COLO829 (cell line): ENCODE measurements at places on chromosomes 2 and 18.

DNA sequence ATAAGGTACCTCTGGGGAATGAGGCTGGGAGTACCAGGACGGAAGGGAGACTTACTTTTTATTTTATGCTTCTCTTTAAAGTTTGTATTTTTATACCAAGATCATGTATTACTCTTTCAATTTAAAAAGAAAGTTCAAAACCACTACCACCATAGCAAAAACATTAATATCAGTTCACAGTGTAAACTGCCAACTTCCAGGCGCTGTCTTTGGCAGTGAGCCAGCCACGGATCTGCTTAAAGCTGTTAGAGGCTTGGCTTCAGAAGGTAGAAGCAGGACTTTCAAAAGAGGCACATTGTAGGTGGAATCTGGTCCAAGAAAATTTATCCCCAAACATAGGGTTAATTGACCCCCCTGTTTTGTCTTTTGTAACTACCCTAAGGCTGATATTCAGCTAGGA lies 74.8 kb downstream of the B3GNT2 start:
- DNase-seq, result no peak

DNA sequence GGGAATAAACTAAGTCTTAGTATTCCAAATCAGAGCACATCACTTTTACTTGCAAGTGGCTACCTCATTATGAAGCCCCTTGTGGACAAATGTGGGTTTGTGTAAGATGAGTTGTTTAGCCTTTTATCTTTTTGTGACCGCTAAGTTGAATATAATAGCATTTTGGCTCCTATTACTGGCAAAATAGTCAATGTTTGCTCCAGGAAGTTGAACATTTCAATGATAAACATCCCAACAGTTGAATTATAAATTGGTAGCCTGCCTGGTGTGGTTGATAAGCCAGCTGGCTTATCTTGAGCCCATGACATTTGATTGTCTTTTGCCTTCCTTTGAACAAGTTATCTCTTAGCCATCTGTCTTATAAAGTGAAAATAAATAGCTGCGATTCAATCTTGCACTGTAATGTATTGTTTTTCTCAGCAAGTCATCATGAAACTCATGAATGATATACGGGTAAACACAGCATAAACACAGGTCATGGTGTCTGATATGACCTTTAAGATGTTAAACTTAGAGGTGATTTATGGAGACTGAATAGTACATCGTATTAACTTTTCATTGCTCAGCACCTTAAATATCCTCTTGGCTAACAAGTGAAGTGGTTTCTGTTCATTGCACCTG lies 338.4 kb downstream of the SOCS6 start:
- DNase-seq, result no peak

GRCh38 chr2:240480834-240481623 lies 45.6 kb downstream of the GPC1 start:
- DNase-seq, result no peak

DNA sequence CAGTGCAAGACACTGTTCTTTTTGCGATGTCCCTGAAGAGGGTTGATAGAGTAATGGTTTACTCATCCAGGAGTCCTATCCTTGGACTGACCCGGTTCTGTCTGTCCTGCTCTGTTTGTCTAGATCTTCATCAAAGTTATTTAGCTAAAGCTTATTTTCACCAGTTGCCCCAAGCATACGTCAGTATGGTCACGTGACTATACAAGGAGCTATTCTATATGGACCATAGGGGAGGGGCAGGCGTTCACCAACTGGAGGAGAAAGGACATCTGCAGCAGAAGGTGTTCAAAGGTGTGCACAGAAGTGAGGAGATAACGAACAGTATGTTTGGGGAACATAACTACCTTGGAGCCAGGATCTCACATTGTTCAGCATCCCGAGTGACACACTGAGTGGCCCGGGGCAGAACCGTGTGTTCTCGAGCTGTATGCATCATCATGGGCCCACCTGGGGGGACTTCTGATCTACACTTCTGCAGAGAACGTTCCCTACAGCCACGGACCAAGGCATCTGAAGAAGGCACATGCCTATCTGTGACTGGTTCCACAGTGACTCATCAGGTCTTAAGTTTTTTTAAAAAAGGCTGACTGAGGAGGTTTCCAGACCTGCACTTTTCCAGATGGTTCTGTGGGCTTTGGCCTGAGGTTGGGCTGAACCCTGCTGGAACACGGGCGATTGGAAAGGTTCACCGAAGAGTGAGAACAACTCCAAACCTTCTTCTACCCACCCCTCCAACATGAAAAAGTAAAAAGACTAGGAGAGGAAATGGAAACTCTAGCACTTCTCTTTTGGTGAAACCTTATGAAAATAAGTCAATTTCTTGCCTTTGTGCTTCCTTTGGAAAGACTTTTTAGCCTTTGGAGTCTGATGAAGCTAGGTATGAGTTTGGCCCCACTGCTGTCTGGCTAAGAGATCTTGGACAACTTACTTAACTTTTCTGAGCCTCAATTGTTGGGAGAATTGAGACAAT lies 68.6 kb upstream of the YWHAQ start:
- peak; percentile 25 for DNase-seq

DNA sequence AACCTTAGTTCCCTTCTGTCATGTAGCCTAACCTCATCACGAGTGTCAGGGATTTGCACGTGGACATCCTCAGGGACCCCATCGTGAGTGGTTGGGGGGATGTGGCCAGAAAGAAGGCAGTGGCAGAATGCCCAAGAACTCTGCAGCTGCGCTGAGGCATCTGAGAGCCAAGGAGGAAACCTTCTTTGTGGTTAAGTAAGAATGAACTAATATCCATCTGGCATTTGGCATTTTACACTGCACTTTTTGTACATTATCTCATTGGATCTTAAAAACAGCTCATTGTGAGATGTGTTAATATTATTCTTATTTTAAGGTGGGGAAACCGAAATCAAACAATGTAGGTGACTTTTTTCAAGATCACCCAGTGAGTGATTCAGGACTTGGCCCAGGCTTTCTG lies 32.6 kb upstream of the APCDD1 start:
- no peak for DNase-seq

- no peak for DNase-seq
Measured at GRCh38 chr2:160464017-160464416, 29.6 kb downstream of the RBMS1 start.
